ENCODE measurements at places on chromosomes 12 and 14.
A peak's percentile ranks its signal among the peaks of the same experiment; 100 is the strongest.

DNA sequence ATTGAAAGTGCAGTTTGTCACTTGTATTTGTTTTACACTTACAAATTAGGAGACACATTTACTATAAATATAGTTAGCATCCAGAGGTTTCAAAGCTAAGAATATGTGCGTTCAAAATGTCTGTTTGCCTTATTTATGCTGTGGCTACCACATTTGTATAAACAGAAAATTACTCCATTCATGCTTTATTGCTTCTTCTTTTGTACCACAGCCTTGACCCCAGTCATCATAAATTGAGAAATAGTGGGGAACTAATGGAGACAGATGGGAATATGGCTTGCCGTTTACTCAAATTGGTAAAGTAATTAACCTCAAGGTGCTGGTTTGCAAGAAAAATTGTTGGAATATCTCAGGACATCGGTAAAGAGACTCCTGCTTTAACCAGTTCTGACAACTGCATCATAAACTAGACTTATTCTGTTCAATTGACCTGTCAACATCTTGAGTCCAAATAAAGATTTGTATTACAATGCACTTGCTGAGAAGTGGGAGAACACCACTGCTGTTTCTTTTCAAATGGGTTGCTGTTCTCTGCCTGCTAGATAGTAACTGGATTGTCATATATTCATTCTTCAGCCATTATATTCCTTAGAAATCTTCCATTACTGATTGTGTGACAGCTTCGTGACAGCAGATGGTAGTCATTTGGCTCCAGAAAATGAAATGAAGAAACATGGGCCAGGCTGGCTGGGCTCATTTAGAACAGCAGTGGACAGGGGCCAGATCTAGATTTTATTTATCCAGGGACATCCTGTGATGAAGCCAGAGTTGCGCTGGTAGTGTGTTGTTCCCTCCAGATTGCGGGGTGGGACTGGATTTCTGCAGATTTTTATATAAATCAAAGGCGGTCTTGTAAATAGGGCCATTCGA lies 354.4 kb downstream of the EGLN3 start:
- no peak for DNase-seq

GRCh38 chr14:26765768-26766520 lies 168.1 kb upstream of the NOVA1 start:
- peak; percentile 92 for DNase-seq

DNA sequence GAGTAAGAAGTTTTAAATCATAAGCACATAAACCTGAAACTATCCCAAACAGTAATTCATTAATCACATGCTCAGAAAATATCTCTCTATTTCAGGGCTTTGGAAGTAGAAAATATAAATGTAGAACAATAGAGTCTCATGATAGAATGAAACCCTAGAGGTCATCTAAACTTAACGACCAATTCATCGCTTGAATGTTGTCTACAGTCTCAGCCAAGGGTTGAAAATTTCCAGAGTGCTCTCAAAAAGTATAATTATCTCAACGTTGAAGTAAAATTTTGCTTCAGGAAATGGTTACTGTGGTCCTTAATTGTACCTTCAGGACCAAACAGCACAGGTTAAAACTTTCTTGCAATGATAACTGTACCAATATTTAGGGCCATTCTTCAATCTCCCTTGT lies 1053.6 kb upstream of the SEL1L start:
- no peak for DNase-seq

- peak; percentile 58 for DNase-seq
These were observed 2.9 kb downstream of the RDH12 start for GRCh38 chr14:67704484-67705089.

GRCh38 chr12:99212275-99212674 lies 435.3 kb upstream of the GARIN6 start:
- no peak for DNase-seq

DNA sequence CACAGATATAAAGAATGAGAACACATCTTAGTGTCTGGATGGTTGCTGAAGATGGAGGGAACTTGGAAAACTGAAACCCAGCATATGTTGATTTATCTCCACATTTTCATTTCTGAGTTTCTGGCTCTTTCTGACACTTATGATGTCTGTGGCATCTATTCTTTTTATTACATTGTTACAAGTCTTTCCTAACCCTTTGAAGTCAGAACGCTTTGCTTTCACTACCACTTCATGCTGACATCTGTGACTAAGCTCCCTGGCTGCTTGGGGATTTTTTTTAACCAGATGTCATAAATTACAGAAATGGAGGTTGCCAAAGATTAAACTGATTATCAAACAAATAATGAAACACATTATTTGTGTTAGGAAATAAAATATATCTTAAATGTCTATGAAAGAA lies 188.7 kb downstream of the KITLG start:
- DNase-seq, result peak; percentile 92

- peak; percentile 95 for DNase-seq
These were observed 349.9 kb downstream of the ETNK1 start for GRCh38 chr12:22974865-22975264.

DNA sequence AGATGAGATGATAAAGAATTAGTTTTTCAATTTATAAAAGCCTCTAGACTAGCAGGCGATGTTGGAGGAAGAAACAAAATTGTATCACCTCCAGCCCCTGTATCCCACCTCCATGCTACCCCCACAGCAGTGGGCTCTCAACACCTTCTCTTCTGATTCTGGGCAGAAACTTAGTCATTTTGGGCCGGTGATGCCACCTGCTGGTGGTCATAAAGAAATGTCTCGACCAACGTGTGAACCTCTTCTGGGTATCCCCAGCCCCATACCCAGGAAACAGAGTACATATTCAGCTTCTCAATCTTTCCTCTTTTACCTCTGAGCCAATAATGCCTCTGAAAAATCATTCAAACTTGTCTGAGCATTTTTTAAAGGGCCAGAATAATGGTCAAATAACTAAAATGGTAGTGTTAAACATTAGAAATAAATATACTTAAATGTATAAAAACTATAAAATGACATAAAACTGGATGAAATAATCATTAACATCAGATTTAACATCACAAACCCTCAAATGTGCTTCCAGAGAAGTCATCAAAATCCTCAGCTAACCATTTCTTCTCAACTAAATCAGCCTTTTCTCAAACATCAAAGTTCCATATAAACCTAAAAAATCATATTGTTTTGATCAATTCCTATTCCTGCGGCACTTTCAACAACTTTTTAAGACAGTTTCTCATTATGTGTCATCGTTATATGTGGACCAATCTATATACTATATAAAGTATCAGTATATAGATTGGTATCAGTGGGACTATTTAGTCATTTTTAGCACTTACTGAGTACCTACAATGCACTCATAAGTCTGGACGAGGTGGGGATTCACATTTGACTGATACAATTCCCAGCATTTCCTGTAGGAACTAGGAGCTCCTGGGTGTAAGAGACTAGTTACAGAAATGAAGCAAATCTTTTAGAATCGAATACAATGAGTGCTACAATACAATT lies 69.4 kb downstream of the ATXN2 start:
- DNase-seq, result peak; percentile 66

GRCh38 chr12:122506393-122506938 lies 5.7 kb upstream of the ZCCHC8 start:
- no peak for DNase-seq

GRCh38 chr14:24051789-24052655 lies at the start of gene CARMIL3:
Gene CARMIL3, plus strand, starts transcription at chr14:24052009. Its CDS starts 145 bp downstream, at chr14:24052154.
- peak; percentile 49 for DNase-seq

DNA sequence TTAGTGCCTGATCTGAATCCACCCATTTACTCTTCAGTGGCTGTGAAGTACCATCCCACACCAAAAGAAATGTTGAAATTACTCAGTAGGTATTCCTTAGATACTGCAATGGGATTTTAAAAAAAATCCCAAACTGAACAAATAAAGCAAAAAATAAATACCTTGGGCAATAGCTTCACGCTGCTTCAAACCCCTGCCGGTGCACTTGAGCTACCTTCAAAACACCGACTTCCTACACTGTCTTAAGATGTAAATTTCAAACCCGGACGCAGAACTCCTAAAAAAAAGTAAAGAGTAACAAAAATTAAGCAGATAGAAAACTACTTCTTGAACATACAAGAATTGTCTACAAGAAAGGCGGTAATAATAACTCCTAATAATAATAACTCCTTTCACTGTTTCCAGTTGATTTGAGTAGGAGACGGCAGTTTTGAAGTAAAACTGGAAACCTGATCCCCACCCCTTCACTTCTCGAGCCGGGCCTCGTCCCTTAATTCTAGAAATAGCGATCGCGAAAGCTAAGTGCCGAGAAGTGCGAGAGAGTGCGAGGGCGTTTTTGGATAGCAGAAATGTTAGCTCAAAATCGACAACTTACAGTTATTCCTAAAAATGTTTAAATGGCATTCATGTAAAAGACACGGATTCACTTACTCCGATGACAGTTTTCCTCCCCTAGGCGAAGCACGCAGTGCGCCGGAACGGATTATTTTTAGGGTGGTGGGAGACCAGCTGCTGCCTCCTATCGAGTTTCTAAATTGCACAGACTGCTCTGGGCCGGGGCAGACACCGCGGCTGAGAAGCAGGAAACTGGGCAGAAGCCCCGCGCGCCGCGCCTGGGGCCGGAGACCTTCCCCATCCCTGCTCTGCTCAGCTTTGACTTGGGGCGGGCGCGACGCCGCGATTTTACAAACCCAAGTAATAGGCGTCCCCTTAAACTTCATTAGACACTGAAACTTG lies at the start of gene ABCC9:
ABCC9 (minus strand) TSS at position 878 of the 957 bp plus-strand sequence. CDS start 4,752 bp downstream, outside the sequence.
- DNase-seq, result peak; percentile 18

DNA sequence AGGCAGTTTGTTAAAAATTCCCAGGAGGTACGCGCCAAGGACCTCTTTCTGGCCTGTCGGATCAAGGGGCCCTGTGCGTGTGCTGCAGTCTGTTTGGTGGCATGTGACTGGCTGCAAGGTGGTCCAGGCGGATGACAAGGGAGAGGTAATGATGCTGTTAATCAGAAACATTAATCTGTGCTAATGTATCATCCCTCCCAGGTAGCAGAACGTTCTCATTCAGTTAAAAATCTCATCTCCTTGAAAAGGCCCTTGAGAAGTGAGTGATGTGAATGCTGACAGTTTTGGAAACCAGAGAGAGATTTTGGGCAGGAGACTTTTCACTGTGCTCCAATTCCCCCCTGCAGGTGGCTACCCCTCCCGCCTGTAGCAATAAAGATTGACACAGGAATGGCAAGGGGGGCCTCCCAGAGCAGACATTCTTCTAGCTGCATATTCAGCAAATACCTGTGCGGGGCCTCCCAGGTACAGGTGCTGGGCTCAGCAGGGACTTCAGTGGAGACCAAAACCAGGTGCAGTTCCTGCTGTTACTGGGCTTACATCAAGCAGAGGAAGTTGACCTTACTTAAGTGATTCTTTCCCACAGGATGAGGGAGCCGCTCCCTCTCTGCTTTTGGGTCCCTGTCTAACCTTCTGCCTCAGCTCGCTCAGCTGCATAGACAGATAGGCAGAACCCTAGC lies 364.8 kb downstream of the CACNA1C start:
- DNase-seq, result no peak

DNA sequence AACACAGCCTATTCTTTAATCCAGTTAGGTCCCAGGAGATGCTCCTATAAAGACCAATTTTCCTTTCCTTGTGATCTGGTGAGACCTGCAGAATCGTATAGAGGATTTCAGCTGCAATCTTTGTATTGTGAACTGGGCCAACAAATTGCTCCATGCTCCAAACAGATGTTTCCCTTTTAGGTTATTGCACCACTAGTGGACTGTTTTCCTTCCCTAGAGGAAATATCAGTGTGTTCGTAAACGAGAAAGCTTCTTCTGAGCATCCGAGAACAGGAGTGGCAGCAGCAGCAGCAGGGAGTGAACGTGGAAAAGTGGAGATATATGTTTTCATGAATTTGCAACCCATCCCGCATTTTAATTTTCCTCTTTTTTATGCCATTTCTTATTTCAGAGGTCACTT lies 344.1 kb upstream of the PDE3A start:
- no peak for DNase-seq

GRCh38 chr12:69553628-69554248 lies 31.5 kb upstream of the CCT2 start:
- DNase-seq, result peak; percentile 77

- no peak for DNase-seq
These were observed 2.6 kb downstream of the PPP2R5C start for GRCh38 chr14:101763941-101764709.

- DNase-seq, result no peak
These were observed 126.6 kb downstream of the LLPH start for GRCh38 chr12:66003951-66004350.

DNA sequence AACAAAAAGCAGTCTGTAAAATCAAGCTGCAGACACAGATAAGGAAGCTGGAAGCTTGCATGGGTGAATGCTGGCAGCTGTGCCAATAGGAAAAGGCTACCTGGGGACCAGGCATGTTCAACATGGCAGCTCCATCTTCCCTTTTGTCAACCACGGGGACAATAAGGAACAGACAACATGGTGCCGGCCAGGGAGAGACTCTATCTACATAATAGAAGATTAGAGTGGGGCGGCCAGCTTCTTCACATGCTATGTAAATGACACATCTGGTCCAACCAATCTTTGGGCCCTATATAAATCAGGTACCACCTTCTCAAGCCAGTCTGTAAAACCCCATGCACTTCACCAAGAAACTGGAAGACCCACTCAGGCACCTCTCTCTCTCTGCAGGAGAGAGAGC lies 157.6 kb downstream of the SUDS3 start:
- no peak for DNase-seq

GRCh38 chr12:115404761-115405470 lies 720.9 kb upstream of the TBX3 start:
- DNase-seq, result peak; percentile 87

- no peak for DNase-seq
These were observed 16.2 kb downstream of the ZDHHC22 start for GRCh38 chr14:77125281-77125801.

DNA sequence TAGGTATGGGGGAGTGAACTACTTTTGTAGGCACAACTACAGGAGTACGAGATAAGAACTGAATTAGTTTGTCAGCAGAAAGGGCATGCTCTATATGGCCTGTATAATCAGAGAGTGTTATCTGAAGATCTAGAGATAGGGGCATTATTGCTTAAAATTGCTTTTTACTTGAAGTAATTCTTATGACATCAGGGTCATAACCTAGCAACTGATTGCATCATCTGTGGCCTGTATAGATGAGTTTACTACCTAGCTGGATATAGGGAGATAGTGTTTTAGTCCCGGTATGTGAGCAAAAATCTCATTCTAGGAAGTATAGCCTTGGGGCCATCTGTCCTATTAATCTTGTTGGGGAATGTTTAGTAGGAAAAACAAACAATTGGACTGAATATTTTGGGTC lies 142.7 kb downstream of the TMEM117 start:
- no peak for DNase-seq

- DNase-seq, result no peak
These were observed 160.4 kb downstream of the TBX5 start for GRCh38 chr12:114245555-114245954.

All from iris pigment epithelial cell (primary cell).